ENCODE measurements at places on chromosomes 7 and 10.

- no peak for DNase-seq
These were observed 369.9 kb downstream of the WDR11 start for GRCh38 chr10:121221072-121221471.

DNA sequence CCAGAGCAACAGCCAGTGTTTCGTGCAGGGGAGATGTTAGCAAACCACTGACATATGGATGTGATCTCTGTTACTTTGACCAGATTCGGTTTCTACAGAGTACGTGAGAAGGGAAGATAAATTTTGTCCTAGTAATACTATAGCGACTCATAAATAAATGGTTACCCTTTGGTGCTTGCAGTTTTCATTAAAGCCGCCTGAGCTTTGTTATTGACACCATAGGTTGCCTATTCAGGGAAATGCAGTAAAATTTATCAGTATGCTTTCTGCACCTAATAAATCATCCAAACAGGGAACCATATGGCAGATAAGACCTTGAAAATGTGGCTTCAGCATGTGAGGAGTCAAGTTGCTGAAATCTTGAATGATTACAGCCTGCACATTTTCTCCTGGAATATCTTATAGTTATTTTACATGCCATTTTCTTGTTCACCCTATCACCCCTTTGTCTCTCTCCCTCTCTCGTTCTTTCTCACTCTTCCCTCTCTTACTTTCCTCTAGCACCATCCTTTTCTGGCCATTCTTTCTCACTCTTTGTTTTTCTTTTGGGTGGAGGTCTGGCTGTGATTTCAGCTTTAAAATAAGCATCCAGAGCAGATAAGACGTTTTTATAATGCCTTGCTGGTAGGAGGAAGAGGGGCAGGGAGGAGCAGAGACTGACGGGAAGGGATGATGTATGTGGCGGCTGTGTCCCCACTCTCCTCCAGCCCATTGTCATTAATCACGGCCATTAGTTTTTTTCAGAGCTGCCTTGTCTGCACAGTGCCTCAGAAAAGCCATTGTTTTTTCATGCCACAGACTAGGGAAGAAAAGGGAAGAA lies 182.5 kb downstream of the LRMDA start:
- no peak for DNase-seq

DNA sequence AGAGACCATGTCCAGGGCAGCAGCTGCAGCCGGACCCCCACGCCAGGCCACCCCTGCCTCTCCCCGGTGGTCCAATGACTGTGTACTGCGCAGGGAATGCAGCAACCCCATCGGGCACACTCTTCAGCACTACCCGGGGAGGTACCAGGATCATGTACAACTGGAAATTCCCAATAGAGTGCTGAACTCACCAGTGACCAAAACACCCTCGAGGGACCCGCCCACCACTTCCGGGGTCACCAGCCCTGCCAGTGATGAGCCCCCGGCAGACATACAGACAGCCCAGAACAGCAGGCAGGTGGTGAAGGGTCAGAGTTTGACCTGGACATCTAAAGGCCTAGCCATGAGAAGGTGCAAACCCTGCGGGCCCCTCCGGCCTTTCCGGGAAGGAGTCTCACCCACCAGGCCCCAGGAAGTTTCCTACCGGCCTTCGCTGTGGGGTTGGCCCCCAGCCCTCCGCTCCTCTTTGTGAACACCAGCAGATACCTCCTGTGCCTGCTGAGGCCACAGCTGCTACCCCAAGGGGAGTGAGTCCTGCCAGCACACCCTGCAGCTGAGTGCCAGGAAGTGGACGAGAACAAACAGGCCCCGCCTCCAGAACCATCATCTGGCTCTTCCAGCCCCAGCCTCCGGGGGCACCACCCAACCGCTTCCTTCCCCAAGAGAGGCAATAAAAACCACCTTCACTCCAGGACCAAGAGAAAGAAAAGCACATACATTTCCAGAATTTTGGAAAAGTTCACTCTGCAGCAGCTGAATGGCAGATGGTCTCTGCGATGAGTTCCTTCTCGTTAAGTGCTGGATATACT lies 5.0 kb upstream of the ANKRD61 start:
- DNase-seq, result peak; percentile 85

DNA sequence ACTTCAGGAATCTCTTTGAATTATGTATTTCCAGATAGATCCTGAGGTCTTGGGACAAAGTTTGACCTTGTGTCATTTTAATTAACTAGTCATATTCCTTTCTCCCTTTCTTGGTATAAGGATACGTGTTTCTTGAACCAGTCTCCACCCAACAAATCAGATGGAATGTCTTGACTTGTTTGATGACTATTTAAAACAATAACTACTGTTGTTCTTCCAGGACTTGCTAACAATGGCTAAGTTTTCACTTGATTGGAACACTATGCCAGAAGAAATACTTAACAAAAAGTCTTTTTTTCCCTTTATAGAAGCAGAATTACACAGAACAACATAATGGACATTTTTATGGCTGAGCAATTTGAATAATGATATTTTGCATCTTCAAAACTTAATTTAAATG lies 43.0 kb upstream of the WIPF3 start:
- no peak for DNase-seq

DNA sequence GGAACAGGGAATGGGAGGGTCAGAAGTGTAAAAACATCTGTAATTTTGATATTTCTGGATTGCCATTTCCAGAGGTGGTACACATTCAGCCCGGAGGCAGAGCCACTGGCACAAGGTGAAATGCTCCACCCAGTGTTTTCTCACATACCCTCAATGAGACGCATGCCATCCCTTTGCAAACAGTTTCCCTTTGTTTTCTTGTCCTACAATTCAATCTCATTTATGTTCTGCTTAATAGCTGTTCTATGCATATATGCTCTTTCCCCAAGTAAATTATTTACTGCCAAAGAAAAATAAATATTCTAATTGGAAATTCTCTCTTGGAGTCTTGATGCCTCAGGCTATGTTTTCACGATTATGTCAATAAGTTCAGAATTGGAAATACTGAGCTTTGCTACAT lies 369.7 kb upstream of the AKR1E2 start:
- no peak for DNase-seq

GRCh38 chr7:46663025-46663424 lies 742.0 kb upstream of the IGFBP3 start:
- DNase-seq, result no peak

DNA sequence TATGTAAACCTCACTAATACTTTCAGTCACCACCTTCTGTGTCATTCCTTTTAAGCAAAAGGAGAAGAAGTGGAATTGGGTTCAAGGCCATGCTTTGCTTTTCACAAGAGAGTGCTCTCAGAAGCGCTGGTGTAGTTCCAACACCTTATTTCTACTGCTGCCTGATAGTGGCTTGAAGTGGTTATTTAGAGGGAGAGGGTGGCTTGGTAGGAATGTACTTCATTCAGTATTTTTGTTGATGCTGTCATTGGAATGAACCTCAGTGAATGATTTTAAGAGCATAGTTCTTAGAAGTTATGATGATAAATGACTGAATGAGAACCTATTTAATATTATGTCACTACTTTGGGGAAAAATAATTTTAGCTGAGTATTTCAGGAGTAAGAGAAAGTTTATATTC lies 396.7 kb downstream of the EXOC4 start:
- no peak for DNase-seq

- DNase-seq, result no peak
These were observed at the start of gene IL2RA for GRCh38 chr10:6062101-6062771. IL2RA (minus strand) TSS chr10:6062367; CDS start chr10:6062151, 216 bp downstream.

DNA sequence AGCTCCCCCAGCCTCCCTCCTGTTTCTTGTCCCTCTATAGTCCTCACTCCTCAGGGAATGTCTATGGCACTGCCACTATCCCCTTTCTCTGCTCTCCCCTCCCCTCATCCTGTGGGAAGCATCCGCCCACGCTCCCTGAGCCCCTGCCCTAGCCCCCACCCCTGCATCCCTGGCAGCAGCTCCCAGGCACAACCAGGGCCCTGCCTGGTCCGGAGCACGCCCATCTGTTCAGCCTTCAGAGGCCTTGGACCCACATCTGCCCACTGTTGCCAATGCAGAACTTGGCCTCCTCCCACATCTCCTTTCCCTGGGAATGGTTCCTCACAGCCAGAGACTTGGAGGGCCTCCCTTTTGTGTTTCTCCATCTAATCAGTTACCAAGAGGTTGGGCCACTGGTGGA lies 20.4 kb upstream of the TBRG4 start:
- no peak for DNase-seq

GRCh38 chr7:108067844-108068243 lies 62.3 kb downstream of the LAMB4 start:
- no peak for DNase-seq

DNA sequence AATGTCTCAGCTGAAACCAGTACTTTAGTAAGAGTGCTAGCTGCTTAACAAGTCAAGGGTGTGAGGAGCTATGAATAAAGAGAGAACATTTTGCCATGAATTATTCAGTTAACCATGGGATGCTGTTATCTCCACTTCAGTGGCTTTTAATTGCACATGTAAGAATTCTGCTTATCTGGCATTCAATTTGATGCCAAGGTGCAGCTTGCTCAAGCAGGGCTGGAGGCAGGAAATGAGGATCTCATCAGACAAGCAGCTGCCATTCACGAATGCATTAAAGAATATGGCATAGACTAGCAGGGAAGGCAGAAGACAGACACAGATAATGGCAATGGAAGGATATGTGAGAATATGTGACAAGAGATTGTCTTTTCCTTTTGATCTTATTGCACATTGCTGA lies 697.8 kb downstream of the NRG3 start:
- no peak for DNase-seq

GRCh38 chr7:96388620-96389383 lies 66.9 kb upstream of the SLC25A13 start:
- peak; percentile 77 for DNase-seq

DNA sequence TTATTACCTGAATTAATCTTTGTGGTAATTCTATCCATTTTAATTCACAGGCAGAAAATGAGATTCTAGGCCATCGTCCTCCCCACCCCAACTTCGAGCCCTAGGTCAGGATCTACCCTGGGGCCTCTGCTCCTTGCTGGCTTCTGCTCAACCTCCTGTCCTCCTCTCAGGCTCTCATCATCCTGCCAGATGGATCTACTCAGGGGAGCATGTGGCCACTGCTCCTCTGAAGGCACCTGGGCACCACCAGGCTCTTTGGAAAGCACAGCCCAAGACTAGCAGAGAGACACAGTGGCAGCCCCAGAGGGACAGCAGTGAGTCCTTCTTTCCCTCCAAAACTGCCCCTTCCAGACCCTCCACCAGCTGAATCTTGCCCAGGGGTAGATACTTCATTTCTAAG lies 248.2 kb downstream of the TCERG1L start:
- DNase-seq, result no peak

- no peak for DNase-seq
These were observed 165.2 kb upstream of the TMEM72 start for GRCh38 chr10:44745920-44746319.

GRCh38 chr10:60964257-60965235 lies 20.6 kb upstream of the RHOBTB1 start:
- peak; percentile 85 for DNase-seq

DNA sequence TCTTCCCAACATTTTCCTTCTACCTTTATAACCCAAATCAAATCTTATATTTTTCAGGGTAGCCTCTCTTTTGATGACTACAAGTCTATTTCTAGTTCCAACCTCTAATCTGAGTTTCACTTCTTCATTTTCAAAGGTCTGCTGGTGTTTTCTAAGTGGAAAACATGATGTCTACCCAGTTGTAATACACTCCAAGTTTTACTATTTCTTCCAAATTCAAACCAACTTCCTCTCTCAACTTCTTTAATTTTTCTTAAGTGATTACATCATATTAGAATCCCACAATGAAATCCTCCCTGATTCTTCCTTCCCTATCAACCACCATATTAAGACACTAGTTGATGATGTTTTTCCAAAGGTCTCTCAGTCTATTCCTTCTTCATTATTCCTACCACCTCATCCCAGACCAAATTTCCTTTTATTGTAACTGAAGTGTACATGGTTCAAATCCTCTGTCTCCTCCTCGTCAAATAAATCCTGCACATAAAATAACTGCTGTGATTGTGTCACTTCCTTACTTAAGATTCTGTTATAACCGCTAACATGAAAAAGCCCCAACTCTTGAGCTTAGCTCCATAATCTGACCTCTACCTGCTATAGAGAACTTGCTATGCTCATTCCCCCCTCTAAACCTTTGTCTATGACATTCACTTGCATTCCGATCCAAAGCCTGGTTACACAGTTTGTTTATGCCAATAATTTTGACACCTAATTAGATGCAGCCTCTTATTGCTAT lies 12.7 kb downstream of the TAS2R38 start:
- no peak for DNase-seq

DNA sequence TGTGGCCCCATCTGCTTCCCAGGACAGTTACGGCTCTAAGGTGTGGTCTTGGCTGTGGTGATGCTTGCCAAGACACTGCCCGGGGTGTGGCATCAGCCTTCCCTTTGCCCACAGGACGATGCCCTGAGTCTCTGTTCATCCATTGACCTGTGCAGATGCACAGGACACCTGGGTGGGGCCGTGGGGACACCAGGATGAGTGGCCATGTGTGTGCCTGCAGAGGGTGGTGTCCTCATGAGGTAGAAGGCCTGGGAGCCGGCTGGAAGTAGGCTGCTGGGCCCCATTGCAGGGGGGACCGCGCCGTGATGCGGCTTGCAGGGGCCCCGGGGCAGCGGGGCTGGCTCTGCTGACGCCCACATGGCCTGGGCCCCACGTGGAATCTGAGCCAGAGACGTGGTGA lies 22.4 kb upstream of the PWWP2B start:
- no peak for DNase-seq

DNA sequence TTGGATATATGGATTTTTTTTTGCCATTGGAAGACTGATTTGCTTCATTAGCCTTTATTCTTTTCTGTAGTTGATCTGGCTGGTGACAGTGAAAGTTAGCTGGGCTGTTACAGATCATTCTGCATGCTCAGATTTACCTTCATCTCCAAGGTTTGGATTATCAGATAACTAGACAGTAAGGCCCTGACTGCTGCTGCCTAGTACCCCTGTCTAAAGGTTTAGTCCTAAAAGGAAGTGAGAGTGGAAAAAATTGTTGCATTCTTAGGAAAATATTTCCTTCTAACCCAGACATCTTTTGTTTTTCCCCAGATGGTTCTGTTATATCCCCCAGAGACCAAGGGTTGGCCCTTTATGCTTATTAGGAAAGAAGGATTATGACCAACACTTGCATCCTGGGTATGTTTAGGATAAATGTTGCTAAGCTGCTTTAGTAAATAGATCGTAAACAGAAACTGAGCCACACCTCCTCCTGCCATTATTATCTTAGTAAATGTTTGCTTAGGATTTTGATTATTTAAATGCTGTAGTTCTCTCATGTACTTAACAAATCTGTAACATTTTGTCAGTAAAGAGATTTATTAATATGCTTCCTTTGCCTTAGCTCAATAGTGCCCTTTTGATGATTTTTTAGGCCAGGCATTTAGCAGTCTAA lies 44.4 kb downstream of the MCU start:
- DNase-seq, result no peak
